ENCODE measurements at places on chromosomes 7 and 10.

GRCh38 chr10:49055221-49055849 is 60.0 kb downstream of the VSTM4 start:
- H3K27me3 ChIP-seq = no peaks in the 10 kb centered on the region
- no peak overlapping the region for H3K27ac ChIP-seq
- no peaks in the 10 kb centered on the region for H3K4me1 ChIP-seq

DNA sequence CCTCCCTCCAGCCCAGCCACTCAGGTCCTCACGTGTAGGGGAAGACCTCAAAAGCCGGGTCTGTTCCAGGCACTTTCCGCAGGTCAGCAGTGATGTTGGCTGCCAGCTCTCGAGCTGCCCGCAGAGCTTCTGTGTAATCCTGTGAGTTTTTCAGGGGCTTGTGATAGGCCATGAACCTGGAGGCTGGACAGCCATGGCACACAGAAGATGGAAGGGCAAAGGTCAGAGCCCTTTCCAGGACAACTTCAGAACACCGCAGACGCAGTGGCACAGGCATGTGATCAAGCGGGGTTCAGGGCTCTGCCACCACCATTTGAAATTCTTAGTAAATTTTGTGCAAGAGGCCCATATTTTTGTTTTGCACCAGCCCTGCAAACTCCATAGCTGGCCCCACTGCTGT is 24.0 kb downstream of the NPC1L1 start:
- no peak overlapping the region for H3K4me3 ChIP-seq
- H3K27me3 ChIP-seq = no peaks in the 10 kb centered on the region
- H3K36me3 ChIP-seq = no peaks in the 10 kb centered on the region
- no peak for DNase-seq

GRCh38 chr7:157495177-157495553 is 158.4 kb downstream of the DNAJB6 start:
- DNase-seq = no peak
- H3K4me1 ChIP-seq = no peaks in the 10 kb centered on the region
- no peak overlapping the region for H3K4me3 ChIP-seq
- no peaks in the 10 kb centered on the region for H3K36me3 ChIP-seq
- H3K27me3 ChIP-seq = no peaks in the 10 kb centered on the region

GRCh38 chr7:38016567-38016966 is 96.1 kb downstream of the EPDR1 start:
- no peaks in the 10 kb centered on the region for H3K36me3 ChIP-seq
- no peak for DNase-seq
- H3K4me1 ChIP-seq = no peaks in the 10 kb centered on the region
- H3K27ac ChIP-seq = no peak overlapping the region
- H3K27me3 ChIP-seq = no peaks in the 10 kb centered on the region

- no peaks in the 10 kb centered on the region for H3K27me3 ChIP-seq
- H3K4me3 ChIP-seq = no peak overlapping the region
- DNase-seq = no peak
- H3K27ac ChIP-seq = no peak overlapping the region
- no peaks in the 10 kb centered on the region for H3K36me3 ChIP-seq
These were observed 10.5 kb downstream of the TCAF1 start for GRCh38 chr7:143891457-143891856.

DNA sequence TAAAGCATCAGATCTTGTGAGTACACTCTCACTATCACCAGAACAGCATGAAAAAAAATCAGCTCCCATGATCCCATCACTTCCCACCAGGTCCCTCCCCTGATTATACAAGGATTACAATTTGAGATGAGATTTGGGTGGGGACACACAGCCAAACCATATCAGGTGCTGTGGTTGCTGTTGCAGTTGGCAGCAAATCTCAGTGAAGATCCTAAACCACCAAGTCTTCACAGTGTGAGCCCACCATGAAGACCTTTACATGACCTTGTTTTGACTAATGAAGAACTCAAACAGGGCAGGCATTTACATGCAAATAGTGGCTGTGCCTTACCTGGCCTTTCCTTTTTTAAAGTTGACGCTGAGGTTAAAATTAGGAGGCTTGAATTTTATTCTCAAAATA is 242.6 kb downstream of the ACTR3B start:
- no peaks in the 10 kb centered on the region for H3K27me3 ChIP-seq
- H3K36me3 ChIP-seq = no peaks in the 10 kb centered on the region
- no peak overlapping the region for H3K4me3 ChIP-seq
- no peak overlapping the region for H3K27ac ChIP-seq
- DNase-seq = no peak

DNA sequence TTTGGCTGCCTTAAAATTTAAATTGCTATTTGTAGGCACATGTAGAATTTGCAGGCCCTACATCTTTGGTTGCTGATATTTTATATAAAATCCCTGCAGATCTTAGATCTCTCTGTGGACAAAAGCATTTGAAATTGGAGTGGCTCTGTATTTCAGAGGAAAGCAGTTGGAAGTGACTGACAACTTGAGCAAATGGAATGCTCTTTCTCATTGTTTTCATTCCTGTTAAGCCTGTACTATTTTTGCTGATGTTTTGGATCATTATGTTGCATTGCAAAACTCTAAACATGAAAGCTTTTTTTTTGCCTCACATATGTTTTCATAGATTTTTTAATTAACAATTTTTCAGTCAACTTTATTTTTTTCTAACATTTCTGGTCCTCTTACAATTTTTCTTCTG is 251.2 kb upstream of the MDFIC start:
- H3K4me1 ChIP-seq = no peaks in the 10 kb centered on the region
- H3K27me3 ChIP-seq = no peaks in the 10 kb centered on the region
- no peaks in the 10 kb centered on the region for H3K36me3 ChIP-seq
- H3K4me3 ChIP-seq = no peak overlapping the region

- H3K4me3 ChIP-seq = peak overlapping the region; percentile 74
- H3K27me3 ChIP-seq = no peaks in the 10 kb centered on the region
- H3K4me1 ChIP-seq = peaks cover 31% of the 10 kb centered on the region
- peak overlapping the region; percentile 4 for H3K27ac ChIP-seq
- no peaks in the 10 kb centered on the region for H3K36me3 ChIP-seq
- no peak for DNase-seq
These were observed 5.4 kb downstream of the ZC3HAV1 start for GRCh38 chr7:139104091-139104450.

DNA sequence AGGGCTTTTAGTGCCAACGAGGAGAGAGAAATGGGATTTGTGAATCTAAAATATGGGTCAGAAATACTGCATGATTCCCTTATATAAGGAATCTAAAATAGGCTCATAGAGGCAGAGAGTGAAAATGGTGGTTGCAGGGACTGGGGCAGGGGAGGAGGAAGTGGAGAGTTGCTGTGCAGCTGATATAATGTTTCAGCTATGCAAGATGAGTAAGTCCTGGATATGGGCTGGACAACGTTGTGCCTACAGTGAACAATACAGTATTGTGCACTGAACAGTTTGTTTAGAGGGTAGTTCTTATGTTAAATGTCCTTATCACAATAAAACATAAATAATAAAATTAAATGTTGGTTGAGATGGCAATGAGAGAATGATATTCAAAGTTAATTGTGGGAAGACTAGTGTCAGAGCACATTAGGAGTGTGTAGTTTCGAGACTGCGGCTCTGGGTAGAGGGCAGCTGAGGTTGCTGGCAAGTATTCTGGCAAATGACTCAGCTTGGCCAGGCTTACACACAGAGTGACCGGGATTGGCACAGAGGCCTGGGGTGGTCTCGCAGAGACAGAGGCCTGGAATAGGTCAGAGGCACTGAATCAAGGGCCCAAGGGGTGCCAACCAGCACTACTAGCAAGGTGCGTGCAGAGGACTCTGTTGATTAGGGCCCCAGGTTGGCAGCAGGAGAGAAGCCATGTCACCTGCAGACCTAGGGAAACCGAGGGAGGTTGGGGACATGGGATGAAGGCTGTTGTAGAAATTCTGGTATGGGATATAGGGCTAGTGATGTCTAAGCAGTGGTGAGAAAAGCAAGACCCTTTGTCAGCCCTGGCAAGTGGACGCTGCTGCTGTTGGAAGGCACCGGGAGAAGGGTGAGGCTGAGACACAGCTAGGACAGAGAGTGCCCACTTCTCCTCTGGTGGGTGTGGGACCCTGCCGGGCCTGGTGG is 2.8 kb upstream of the DEPP1 start:
- H3K27me3 ChIP-seq = no peaks in the 10 kb centered on the region
- H3K36me3 ChIP-seq = peaks cover 35% of the 10 kb centered on the region
- peaks cover 87% of the 10 kb centered on the region for H3K4me1 ChIP-seq
- H3K4me3 ChIP-seq = no peak overlapping the region

GRCh38 chr10:116974456-116975005 is 30.5 kb downstream of the SHTN1 start:
- H3K27ac ChIP-seq = no peak overlapping the region
- no peaks in the 10 kb centered on the region for H3K4me1 ChIP-seq
- no peaks in the 10 kb centered on the region for H3K27me3 ChIP-seq
- no peak for DNase-seq
- no peak overlapping the region for H3K4me3 ChIP-seq
- no peaks in the 10 kb centered on the region for H3K36me3 ChIP-seq

DNA sequence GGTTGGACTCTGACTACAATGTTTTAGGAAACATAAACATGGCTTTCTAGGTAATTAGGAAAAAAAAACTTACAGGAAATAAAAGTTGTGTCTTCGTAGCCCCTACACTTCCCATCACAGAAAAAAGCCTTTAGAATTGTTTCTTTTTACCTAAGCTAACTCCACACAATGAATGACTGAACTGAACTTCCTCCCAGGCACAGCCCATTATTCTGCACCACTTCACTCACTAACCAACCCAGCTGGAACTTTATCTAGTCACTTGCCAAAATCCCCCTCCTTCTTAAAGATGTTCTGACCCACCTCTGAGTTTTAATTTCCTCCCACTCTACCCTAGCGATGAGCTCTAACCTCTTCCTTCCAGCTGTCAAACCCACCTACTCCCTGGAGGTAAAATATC is 91.7 kb upstream of the MEOX2 start:
- no peak for DNase-seq
- peak overlapping the region; percentile 44 for H3K27ac ChIP-seq
- H3K36me3 ChIP-seq = no peaks in the 10 kb centered on the region
- no peaks in the 10 kb centered on the region for H3K27me3 ChIP-seq
- H3K4me3 ChIP-seq = no peak overlapping the region

GRCh38 chr10:125193306-125193877 is 33.0 kb upstream of the CTBP2 start:
- no peaks in the 10 kb centered on the region for H3K4me1 ChIP-seq
- H3K36me3 ChIP-seq = no peaks in the 10 kb centered on the region
- H3K27ac ChIP-seq = no peak overlapping the region
- no peak for DNase-seq

- H3K36me3 ChIP-seq = no peaks in the 10 kb centered on the region
- DNase-seq = peak; percentile 36
- H3K4me1 ChIP-seq = peaks cover 15% of the 10 kb centered on the region
- H3K27me3 ChIP-seq = no peaks in the 10 kb centered on the region
- peak overlapping the region; percentile 72 for H3K4me3 ChIP-seq
These were observed 624 bp upstream of the CEP55 start for GRCh38 chr10:93495654-93496321.

DNA sequence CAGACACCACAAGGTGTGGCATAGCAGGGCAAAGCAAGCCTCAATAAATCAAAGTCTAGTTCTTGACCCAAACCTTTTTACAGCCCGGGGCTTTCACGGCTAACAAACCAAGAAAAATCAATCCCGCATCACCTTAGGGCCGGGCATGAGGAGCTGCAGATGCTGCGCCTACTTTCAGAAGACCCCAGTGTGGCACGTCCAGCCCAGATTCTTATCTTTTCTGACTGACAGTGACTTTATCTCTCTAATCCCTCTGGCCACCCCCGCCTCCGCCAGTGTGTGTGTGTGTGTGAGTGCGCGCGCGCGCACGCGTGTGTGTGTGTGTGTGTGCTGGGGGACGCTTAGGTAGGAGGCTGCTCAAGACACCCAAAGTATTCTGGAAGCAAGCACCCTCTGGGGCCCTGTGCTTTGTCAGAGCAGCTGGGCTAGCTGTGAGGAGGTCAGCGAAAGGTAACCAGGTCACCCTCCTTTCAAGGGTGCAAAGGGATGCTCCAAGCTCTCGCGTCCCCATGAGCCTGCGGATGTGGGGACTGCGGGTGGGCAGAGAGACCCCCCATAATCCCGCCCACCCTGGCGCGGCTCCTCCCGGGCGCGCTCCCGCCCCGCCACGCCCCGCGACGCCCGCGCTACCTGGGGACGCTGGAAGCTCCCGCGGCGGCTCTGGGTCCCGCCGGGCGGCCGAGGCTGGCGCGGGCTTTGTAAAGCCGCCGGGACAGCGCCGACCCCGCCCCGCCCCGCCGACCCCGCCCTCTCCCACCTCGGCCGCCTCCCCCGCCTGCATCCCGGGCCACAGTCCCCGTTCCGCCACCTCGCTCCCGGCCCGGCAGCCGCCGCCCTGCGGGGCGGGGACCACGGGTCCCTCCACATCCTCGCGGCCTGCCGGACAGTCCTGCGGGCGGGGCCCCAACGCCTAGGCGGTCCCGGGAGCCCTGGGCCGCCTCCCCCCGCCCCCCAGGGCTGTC is 57.1 kb upstream of the RHOBTB1 start:
- H3K27ac ChIP-seq = no peak overlapping the region
- H3K36me3 ChIP-seq = no peaks in the 10 kb centered on the region
- peaks cover 15% of the 10 kb centered on the region for H3K27me3 ChIP-seq
- peak overlapping the region; percentile 11 for H3K4me3 ChIP-seq
- peaks cover 3% of the 10 kb centered on the region for H3K4me1 ChIP-seq
- DNase-seq = no peak

GRCh38 chr7:87463982-87464381 is 11.5 kb downstream of the ABCB4 start:
- no peaks in the 10 kb centered on the region for H3K4me1 ChIP-seq
- H3K27me3 ChIP-seq = no peaks in the 10 kb centered on the region
- H3K4me3 ChIP-seq = no peak overlapping the region
- H3K27ac ChIP-seq = no peak overlapping the region

- no peaks in the 10 kb centered on the region for H3K27me3 ChIP-seq
- no peaks in the 10 kb centered on the region for H3K4me1 ChIP-seq
- peaks cover 45% of the 10 kb centered on the region for H3K36me3 ChIP-seq
These were observed 9.8 kb downstream of the SAMD9 start for GRCh38 chr7:93108003-93108402.

GRCh38 chr7:78714356-78714755 is 739.1 kb downstream of the MAGI2 start:
- no peak overlapping the region for H3K27ac ChIP-seq
- no peaks in the 10 kb centered on the region for H3K4me1 ChIP-seq
- no peaks in the 10 kb centered on the region for H3K27me3 ChIP-seq
- no peak for DNase-seq

DNA sequence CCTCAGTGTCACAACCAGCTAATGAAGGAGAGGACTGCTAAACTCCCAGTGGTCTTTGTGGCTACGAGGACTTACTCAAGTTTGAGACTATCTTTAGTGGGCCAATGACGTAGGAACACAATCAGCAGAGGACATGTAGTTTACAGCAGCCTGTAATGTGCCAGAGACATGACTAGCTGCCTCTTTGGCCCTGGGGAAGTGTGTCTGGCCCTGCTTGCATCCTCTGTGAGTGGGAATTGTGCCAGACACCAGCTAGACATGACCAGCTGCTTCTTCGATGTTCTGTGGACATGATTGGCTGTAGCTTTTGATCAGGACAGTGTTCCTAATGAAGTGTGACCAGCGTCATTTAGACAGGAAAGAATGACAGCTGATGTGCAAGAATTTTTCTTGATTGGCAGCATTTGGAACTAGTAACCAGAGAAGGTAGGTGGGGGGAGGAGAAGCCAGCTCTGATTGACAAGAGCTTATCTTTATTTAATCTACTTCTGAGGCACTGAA is 141.7 kb downstream of the AUTS2 start:
- H3K27ac ChIP-seq = peak overlapping the region; percentile 28
- H3K36me3 ChIP-seq = no peaks in the 10 kb centered on the region
- H3K4me1 ChIP-seq = no peaks in the 10 kb centered on the region
- no peaks in the 10 kb centered on the region for H3K27me3 ChIP-seq
- peak; percentile 81 for DNase-seq
- H3K4me3 ChIP-seq = no peak overlapping the region

- H3K27ac ChIP-seq = no peak overlapping the region
- H3K4me3 ChIP-seq = no peak overlapping the region
- peaks cover 8% of the 10 kb centered on the region for H3K4me1 ChIP-seq
- no peak for DNase-seq
These were observed 15.5 kb downstream of the ZNF487 start for GRCh38 chr10:43452356-43452914.
